ENCODE measurements at places on chromosomes 2 and 18.

DNA sequence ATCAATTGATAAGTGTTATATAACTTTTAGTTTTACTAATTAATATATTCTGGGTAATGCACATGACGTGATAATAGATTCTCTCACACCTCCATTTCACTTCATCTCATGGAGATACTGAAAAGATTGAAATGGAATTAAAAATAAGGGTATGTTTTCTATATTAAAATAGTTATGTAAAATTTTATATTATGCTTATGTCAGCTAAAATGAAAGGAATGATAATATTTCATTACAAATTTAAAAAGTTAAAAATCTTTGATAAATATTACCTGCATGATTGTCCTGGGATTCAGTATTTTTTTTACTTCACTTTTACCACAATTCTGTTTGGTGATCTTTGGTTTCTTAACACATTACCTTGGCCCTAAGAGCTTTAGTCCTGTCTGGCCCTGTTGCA, 823.8 kb upstream of the NRXN1 start:
- DNase-seq = no peak

- DNase-seq = no peak
Observed at GRCh38 chr2:159156834-159157233, 129.7 kb downstream of the WDSUB1 start.

GRCh38 chr18:45103319-45104048, 422.8 kb downstream of the SETBP1 start:
- DNase-seq = no peak

DNA sequence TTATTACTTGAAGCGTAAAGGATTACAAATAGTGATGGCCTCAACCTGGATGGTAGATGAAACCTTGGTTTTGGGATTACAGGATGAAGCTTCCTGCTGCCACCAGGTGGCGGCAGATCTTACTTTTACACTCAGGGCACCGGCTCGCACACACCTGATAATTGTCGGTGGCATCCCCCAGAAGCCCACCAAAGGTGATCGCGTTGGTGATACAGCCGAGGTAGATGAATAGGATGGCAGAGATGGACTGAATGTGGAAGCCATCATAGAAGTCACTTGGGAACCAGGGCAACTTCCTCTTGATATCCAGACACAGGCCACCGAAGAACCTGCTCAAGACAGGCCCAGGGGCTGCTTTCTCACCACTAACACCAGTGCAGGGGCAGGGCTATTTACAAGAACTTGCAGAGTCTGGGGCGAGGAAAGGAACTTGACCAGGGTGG, 51.8 kb downstream of the MTHFD2 start:
- DNase-seq = peak; percentile 6

DNA sequence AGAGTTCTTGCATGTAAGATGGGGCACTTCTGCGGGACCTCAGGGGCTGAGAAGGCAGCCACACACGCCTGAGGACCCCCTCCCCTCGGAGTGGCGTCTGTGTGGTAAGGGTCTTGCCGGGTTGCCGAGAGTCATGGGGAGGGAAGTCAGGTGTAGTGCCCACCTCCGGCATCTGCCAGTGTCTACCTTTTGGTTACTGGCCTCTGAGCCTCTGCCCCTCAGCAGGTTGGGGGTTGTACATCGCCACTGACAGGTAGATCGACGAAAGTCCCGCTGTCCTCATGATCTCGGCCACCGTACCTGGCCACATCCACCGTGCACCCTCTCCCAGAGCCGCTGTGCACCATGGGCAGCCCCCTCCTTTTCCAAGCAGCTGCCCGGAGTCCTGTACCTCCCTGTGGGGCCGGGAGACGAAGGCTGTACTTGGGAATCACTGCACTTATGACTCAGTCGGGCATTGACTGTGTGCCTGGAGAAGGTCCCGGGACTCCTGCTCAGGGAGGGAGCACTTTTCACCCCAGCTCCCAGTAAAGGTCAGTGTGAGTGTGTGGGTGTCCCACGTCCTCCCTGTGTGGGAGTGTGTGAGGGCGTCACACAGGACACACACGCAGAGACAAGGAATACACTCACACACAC, 332.4 kb upstream of the MYT1L start:
- no peak for DNase-seq

DNA sequence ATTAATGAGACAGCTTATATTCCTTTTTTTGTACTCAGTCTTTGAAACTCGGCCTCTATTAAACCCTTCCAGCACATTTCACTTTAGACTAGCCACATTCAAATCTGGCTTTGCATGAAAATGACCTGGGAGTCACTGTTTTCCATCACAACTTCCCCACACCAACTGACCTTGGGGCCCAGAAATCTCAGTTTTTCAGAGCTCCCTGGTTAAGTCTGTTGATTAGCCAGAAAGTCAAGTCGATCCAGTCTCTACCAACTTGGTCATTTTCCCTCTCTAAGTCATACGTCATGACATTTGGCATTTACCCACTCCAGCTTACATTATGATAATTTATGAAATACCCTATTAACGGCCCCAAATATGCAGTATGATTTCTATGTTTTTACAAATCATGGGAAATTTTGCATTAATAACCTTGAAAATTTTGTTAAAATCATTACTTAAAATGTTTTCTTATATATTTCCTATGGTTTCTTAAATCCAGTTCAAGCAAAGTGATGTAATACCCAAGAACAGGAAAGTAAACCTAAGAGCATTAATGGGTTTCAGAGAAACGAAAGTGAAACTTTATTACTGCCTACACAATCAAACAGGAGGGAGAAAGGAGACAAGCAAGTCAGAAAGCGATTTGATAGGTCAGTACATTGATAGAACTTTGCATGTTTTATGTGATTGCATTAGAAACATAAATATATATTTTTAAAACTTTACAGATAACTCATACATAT, 77.1 kb downstream of the SPATS2L start:
- DNase-seq = no peak

DNA sequence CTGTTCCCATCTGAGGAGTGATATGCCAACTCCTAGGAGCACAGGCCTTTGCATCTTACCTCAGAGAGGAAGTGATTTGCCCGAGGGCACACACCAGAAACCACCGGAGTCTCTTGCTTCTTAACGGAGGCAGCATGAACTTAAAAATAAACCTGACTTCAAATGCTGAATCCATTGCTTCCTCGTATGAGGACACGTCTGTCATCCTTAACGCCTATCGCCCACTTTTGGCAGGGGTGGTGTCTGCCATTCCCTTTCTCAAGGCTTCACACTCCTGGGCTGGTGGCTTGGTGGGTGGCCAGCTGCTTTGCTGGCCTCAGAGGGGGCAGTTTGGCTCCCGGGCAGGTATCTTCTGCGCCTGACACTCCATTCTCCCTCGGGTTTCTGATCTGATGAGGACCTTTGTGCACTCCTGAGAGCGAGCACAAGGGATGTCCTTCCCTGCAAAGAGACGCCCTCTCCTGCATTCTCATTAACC, 1.1 kb upstream of the PREB start:
- no peak for DNase-seq

All from GM04504 (cell line).